ENCODE measurements at places on chromosomes 11 and 22. TPM values are rescaled to one million over a fixed set of nuclear protein-coding genes. Genes with fewer than 3 reads are reported as not detected.

- DNase-seq = no peak
Observed at GRCh38 chr11:36002196-36002595, 58.3 kb downstream of the LDLRAD3 start.

GRCh38 chr22:44224166-44224565 is 43.4 kb downstream of the PARVG start:
- DNase-seq = no peak

GRCh38 chr11:78298291-78298771 is 109.6 kb downstream of the USP35 start:
- DNase-seq = no peak

DNA sequence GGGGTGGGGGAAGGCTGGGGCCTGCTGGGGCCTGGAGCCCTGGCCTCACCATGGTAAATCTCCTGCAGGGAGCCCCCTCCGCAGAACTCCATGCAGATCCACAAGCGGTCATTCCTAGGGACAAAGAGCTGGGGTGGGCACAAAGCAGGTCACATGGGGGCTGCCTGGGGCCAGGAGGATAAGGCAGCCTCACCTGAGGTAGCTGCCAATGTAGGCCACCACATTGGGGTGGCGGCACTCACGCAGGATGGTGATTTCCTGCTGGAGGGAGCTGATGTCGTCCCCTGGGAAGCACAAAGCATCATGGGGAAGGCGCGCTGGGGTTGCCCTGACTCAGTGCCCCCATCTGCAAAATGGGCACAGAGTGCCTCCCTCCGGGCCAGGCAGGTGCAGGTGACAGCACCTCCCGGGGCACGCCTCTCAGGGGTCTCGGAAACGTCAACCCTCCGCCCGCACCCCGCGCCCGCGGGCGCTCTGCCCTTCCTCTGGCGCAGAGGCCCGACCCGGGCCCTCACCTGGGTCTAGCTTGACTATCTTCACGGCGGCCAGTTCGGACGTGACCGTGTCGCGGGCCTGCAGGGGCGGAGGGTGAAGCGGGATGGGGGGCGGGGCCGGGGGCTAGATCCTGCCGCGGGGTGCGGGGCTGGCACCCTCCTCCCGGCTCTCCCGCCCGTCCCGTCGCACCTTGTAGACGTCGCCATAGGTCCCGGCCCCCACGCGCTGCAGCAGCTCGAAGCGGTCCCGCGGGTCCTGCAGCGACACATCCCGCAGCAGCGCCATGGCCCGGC is 450 bp downstream of the MAP4K2 start:
- no peak for DNase-seq

GRCh38 chr11:79081471-79082031 is 359.3 kb downstream of the TENM4 start:
- no peak for DNase-seq

The GGTLC2 gene
- polyA plus RNA-seq = not detected

The CEP126 gene
- 0.88 TPM for polyA plus RNA-seq

The RAG2 gene
- not detected for polyA plus RNA-seq

The OR8G5 gene
- not detected for polyA plus RNA-seq
